ENCODE measurements at places on chromosomes 1 and 21.
A peak's percentile ranks its signal among the peaks of the same experiment; 100 is the strongest.

GRCh38 chr1:37676281-37677142 lies 15.8 kb upstream of the CDCA8 start:
- no peak for DNase-seq
- H3K27me3 ChIP-seq: peaks cover 6% of the 10 kb centered on the region
- no peak overlapping the region for H3K27ac ChIP-seq
- peaks cover 11% of the 10 kb centered on the region for H3K36me3 ChIP-seq
- no peak overlapping the region for H3K4me3 ChIP-seq

- no peak overlapping the region for H3K4me3 ChIP-seq
- H3K27me3 ChIP-seq: no peaks in the 10 kb centered on the region
- H3K36me3 ChIP-seq: no peaks in the 10 kb centered on the region
- no peak overlapping the region for H3K27ac ChIP-seq
- H3K4me1 ChIP-seq: no peaks in the 10 kb centered on the region
These were observed 20.2 kb upstream of the WNT4 start for GRCh38 chr1:22163137-22163536.

DNA sequence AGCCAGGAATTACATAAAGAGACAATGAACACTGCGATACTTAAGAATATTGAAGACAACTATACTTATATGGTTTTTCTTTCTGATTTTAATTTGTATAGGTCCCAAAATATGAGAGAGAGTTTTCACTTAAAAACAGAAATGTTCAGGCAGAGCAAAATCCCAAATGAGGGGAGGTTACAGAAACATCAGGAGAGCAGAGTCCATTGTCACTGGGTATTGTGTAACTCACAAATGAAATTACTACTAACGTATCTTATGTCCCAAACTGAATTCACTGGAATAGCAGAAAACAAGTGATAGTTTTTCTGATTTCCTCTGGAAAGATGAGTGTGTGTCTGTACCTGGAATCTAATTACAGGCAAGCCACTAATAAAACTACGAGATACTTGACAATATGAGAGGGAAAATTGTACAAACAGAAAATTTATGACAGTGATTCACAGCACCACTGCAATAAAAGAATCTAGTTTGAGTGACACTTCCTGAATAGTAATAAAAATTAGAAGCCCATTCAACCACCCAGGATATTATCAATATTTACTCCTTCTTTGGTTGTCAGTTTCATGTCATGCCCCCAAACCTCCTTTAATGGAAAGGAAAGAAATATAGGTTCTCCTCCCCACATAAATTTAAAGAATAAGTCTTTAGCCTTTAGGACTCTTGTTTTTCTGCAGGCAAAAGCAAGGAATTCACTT lies 522.6 kb downstream of the ADGRL2 start:
- H3K27ac ChIP-seq: no peak overlapping the region
- H3K36me3 ChIP-seq: no peaks in the 10 kb centered on the region
- no peaks in the 10 kb centered on the region for H3K4me1 ChIP-seq

DNA sequence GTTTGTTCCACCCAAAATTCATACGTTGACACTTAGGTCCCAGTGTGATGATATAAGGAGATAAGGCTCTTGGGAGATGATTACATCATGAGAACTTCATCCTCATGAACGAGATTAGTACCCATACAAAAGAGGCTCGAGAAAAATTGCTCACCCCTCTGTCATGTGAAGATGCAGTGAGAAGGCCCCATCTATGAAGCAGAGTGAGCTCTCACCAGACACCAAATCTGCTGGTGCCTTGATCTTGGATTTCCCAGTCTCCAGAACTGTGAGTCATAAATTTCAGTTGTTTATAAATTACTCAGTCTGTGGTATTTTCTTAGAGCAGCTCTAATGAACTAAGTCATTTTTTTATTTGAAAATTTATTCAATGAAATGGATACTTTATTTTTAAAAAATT lies 42.6 kb upstream of the USP25 start:
- H3K36me3 ChIP-seq: no peaks in the 10 kb centered on the region
- DNase-seq: no peak
- no peak overlapping the region for H3K4me3 ChIP-seq
- H3K4me1 ChIP-seq: peaks cover 7% of the 10 kb centered on the region
- peaks cover 28% of the 10 kb centered on the region for H3K27me3 ChIP-seq

- H3K4me1 ChIP-seq: no peaks in the 10 kb centered on the region
- H3K36me3 ChIP-seq: no peaks in the 10 kb centered on the region
- DNase-seq: no peak
- H3K27me3 ChIP-seq: peaks cover 78% of the 10 kb centered on the region
- no peak overlapping the region for H3K27ac ChIP-seq
- H3K4me3 ChIP-seq: no peak overlapping the region
These were observed 106.7 kb upstream of the COL6A1 start for GRCh38 chr21:45874716-45875415.

GRCh38 chr1:88787023-88787903 lies 103.2 kb downstream of the PKN2 start:
- no peaks in the 10 kb centered on the region for H3K4me1 ChIP-seq
- H3K36me3 ChIP-seq: peaks cover 37% of the 10 kb centered on the region
- no peak overlapping the region for H3K27ac ChIP-seq
- H3K27me3 ChIP-seq: no peaks in the 10 kb centered on the region
- no peak for DNase-seq

DNA sequence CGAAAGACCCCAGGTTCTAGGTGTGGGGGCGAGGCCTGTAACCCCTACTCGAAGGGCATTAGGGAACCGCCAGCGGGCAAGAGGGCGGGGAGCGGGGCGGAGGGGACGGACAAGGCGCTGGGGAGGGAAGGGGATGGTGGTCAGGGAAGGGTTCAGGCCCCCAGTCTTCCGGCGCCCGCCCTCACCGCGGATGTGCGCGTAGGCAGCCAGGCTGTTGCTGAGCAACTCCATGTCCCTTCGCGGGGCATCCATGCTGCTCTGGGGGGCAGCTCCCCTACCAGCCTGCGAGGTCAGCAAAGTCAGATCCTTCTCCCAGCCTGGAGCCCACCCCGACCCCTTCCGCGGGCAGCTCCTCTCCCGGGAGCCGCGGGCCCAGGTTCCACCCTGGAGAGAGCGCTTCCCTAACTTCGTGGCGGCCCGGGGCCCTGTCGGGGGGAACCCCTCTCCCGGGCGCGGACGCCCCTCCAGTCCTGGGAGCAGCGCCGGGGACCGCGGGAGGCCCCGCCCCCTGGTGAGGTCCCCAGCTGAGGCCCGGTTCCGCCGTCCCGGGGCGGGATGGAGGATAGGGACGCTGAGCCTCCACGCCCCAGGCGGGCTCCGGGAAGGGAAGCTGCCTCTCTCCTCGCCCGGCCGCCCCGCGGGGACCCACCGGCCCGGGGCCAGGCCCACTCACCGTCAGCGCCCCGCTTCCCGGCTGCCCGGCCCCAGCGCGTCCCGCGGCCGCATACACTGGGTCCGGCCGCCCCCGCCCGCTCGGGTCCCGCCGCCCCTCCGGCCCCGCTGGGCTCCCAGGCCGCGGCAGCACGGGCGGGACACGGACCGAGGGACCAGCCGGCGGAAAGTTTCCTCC lies 434 bp downstream of the EVA1B start:
- peaks cover 21% of the 10 kb centered on the region for H3K4me1 ChIP-seq
- H3K27me3 ChIP-seq: no peaks in the 10 kb centered on the region
- peaks cover 13% of the 10 kb centered on the region for H3K36me3 ChIP-seq
- peak overlapping the region; percentile 82 for H3K4me3 ChIP-seq
- DNase-seq: peak; percentile 32

Data from effector memory CD8-positive, alpha-beta T cell (primary cell).